ENCODE measurements at places on chromosomes 1 and 21.

GRCh38 chr1:32919811-32920733 lies 18.9 kb upstream of the TMEM54 start:
- no peak for DNase-seq

DNA sequence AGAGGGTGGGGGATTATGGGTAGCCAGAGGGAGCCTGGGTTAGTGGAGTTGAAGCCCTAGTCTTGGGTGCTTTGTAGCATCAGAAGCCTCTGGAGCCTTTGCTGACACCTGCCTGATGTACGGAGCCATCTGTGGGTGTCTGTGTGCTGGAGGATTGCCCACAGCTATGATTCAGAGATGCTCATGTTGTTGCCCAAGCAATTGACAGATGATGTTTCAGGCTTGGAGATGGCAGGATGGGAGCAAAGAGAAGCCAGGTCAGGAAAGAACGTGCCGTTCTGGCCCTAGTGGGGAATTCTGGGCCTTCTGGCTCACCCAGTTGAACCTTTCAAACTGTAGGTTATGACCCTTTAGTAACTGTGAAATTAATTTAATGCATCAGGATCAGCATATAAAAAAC lies 27.6 kb downstream of the COQ8A start:
- no peak for DNase-seq

DNA sequence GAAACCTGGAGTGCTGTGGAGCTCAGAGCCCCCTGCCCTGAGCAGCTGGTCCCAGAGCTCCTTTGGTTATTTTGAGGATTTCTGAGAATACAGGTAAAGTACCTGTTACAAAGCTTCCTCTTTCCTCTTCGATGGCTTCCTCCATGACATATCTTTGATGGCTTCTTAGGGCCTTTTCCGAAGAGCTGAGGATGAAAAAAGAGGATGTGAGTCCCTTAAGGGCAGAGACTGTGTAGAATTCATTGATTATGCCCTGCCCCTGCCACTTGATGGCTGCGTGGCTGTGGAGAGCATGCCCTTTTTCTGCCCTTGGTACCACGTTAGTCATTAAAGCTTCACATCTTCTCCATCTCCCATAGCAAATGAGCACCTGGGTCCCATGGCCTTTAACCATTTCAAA lies 14.2 kb downstream of the TEX35 start:
- DNase-seq = no peak

DNA sequence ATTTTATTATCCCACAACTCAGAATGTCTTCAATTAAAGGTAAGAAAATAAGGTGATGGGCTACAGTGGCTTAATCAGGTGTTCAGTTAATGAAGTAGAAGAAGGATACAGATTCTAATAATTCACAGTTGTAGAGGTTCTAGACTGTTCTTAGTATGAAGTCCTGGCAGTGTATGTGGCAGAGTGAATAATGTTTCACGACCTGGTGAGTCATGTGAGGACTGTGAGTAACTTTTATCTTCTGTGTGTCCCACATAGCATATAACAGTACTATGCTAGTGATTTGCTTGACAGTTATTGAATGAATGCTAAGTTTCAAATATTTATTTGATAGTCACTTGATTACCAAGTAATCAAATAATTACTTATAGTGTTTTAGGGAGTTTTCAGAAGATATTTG lies 20.0 kb downstream of the SLC16A4 start:
- no peak for DNase-seq

- no peak for DNase-seq
These were observed 27.7 kb downstream of the CR1L start for GRCh38 chr1:207672522-207673130.

DNA sequence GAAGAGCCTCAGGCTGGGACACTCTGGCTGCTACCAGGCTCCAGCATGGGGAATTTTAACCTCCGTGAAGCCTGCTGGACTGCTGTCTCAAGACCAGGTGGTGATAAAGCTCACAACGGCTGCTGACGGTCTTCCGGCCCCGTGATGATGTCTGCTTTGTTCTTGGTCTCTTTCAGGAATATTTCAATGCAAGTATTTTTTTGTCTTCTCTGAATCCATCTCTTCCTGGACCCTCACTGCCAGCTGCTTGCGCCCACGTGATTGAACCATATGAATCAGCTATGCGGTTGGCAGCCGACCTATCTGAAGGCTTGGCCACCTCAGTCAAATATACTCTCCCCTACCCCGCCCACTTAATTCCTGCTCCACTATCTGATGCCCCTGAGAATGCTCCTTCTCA lies 14.6 kb upstream of the SLC6A17 start:
- no peak for DNase-seq

- no peak for DNase-seq
These were observed 155.1 kb downstream of the SIPA1L2 start for GRCh38 chr1:232474826-232475225.

GRCh38 chr1:21313886-21314721 lies 23.8 kb upstream of the ECE1 start:
- no peak for DNase-seq

DNA sequence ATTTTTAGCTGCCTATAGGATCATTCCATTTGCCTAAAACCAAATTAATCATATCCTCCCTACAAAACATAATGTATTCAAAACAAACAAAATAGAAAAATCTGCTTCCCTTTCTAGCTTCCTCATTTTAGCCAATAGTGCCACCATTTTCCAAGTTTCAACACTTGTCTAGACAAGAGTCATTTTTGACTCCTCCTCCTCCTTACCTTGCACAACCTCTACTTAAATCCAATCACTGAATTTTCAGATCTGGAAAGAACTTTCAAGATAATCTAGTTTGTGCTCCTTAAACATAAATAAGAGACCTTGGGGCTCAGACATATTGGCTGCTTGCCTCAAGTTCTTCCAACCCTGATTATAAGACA lies 7.4 kb downstream of the STX6 start:
- no peak for DNase-seq

GRCh38 chr1:58592522-58593134 lies 15.6 kb upstream of the TACSTD2 start:
- DNase-seq = peak; percentile 81

DNA sequence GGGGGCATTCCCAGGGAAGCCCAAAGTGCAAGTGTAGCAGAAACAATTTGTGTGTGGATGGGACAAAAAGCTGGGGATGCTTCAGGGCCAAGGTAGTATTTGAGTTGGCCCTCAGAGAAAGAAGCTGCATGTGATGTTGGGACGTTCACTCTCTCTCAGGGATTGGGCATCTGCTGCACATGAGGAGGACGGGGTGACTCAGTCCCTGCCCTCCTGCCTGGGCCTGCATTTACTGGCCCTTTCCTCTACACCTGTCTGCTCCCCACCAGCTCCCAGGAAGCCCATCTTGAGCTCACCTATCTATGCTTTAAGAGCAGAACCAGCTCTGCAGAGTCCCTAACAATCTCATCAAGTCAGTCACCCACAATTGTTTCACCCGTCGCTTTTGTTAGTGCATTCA lies 23.5 kb upstream of the MPZL1 start:
- no peak for DNase-seq

DNA sequence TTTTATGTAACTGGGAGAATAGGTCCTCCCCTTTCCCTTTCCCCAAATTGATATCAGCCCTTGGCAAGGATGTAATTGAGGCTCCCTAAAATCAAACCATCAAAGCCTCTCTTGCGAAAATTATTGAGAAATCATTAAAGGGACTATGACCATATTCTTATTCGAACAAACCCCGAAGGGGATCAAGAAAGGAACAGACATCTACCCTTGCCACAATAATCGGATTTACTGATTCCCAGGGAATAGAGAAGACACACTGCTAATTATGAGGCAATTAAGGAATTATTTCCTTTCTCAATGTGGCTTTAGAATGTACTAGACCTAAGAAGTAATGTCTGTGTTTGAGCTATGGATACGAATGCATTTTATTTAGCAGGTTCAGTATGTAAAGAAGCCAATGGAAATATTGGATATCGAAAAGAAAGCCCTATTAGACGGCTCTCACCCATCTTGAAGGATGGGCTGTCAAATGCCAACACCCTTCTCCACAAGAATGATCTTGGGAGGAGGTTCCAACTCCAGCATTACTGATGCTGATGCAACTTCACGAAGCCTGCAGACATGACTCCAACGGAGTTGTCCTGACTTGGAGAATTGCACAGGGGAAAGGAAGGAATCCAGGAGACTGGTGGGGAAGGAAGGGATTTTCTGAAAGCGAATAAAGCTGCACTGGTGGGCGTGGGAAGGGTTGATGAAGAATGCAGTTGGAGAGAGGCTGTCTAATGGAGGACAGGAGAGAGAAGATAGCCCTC lies 11.6 kb upstream of the PTPRF start:
- no peak for DNase-seq

- DNase-seq = no peak
These were observed 343.6 kb downstream of the NPHP4 start for GRCh38 chr1:5648410-5649165.

DNA sequence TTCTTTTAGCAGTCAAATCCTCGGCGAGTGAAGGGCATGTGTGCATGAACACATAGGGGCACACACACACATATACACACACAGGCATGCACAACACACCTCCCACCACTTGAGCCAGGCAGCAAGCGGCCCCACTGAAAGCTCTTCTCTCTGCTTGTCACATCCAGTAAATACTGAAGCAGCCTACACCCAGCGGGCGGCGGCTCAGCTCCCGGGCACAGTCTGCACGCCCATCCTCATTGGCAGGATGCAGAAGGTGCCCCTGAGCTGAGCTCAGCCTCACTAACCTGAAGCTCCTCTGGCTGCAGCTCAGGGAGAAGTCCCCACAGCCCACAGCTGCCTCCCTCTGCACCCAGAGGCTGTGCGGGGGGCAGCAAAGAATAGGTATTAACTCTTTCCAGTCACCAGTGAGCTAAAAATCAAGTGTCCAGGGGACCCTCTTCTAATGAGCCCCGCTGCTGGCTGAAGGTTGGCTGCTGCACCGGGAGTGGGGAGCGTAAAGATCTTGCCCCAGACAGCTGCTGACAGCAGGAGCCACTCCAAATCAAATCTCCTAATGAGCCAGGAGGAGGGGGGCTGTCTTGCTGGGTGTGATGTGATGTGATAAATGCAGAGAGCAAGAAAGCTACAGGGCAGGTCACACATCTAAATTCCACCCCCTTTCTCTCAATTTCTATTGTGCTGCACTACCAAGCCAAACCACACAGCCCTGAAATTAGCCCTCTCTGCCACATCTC lies 12.5 kb downstream of the RGS8 start:
- no peak for DNase-seq

GRCh38 chr1:240282061-240282830 lies 190.6 kb downstream of the FMN2 start:
- no peak for DNase-seq

DNA sequence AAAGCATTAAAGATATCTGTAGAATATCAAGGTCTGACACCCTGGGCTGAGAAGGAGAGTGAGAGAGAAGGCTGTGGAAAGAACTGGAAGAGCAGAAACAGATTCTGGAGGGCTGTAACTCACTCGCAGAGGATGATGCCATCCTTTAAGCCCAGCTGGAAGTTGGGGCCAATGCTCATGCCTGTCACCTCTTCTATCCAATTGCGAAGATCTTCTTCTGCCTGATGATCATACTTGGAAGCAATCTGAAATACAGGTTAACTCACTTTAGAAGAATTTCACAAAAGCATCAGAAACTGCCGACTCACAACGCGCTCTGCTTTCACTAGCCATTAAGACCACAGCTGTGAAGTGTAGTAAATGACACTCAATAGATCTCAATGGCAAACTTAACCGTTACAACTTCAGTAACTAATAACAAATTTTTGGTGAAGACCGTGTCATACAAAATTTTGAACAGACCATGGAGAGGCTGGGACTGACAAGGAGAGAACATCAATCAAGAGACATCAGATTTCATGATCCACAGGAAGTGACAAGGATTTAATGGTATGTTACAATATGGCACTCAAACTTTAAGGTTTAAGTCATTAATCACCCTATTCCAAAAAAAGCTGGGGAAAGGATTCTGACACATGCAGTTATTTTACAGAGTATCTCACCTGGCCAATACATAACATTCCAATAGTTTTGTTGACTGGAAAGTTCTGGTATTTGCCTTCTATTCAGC lies 23.5 kb downstream of the CNN3 start:
- no peak for DNase-seq

DNA sequence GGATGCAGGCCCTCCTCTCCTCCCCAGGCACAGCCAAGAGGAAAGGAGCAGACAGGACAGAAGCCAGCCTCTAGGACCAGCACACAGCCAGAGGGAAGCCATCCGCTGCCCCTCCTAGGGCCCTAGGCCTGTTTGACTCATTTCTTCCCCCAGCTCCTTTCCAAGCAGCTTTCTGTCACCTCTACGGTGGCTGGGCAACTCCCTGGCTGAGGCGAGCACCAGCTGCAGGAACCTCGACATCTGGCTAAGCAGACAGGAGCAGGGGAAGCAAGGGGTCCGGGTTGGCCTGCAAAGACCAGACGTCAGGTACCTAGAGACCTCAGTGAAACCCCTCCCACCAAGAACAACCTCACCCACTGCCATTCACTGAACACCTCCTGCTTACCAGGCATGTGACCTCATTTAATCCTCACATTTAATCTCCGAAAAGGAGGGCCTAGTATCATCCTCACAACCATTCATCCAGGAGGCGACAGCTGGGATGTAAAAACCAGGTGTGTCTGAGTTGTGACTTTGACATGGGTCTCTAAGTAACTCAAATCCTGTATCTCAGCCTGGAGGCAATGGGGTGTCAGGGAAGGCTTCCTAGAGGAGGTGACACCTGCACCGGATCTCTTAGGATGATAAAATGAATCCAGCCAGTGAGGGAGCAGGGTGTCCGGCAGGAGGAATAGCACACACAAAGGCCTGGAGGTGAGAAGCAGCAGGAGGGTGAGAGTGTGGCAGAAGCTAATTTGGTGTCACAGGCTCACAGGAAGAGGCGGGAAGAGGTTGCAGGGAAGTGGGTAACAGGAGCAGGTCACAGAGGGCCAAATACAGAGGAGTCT lies 5.9 kb downstream of the LRP8 start:
- DNase-seq = no peak

- no peak for DNase-seq
These were observed 42.2 kb upstream of the WNT4 start for GRCh38 chr1:22184892-22185612.

DNA sequence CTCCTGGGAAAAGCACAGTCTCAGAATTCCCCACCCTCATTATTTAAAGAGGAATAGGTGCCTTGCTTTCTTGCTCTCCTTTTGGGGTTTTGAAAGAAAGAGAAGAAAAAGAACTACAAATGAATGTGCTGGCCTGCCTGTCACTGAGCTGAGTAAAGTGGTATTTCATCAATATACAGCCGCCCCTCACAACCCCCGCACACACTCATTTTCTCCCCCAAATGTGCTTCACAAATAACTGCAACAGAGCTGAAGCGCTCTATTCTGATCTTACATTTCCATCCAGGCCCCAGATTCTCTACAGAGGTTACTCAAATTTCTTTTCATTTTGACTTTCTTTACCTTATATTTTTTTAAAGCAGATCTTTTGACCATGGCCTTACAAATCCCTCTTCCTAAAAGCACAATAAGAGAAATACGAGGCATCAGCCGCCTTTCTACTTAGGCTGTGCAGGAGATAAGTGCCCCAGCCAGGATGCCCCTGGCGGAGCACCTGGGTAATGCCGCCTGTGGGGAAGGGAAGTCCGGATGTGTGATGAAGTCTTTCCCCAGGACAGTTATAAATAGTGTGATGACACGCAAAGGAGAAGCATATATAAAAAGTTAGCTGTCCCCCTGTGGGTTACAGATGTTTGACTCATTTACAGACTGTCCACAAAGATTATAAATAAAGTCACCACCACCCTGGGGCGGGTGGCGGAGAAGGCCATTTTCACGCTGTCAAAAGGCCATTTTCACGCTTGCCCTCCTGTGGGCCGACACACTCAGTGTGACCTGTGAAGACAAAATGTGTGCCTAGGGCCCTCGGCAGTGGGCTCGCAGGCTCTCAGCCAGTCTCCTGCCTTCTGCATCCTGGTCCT lies 6.5 kb downstream of the KCNN3 start:
- DNase-seq = no peak
